ENCODE measurements at places on chromosomes 4 and X.
A peak's percentile ranks its signal among the peaks of the same experiment; 100 is the strongest.

GRCh38 chr4:68077737-68078136, 51.9 kb downstream of the TMPRSS11F start:
- DNase-seq: no peak

DNA sequence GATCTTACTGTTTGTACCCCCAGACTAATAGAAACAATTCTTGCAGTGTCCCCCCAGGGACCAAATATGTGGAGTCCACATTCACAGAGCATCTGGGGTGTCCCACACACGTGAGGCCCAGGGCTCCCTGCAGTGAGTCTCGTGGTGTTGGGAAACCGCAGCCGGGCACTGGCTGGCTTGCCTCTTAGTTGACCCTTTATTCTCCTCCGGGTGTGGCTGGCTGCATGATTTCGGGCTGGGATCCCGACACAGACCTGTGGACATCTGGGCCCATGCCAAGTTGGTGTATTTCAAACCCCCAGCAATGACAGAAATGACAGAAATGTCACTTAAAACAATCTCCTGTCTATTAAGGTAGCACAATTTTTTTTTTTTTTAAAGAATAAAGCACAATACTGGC, 15.6 kb upstream of the CLDN24 start:
- no peak for DNase-seq

DNA sequence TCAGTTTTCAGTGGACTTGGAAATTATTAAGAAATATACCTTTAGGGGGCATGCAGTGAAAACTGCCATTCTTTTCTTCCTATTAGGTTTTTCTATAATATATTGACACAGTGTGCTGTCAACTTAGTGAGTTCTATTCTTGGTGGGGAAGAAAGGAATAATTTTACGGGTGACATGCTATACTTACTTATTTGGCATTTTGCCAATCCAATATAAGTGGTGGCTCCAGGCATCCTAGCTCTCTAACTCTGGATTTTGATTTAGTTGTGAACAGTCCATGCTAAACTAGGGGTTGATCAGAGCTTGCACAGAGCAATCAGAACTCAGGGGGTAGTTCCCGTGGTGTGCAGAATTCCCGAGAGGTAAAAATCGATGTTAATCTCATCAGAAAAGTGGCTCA, 277.7 kb upstream of the FTHL17 start:
- no peak for DNase-seq

DNA sequence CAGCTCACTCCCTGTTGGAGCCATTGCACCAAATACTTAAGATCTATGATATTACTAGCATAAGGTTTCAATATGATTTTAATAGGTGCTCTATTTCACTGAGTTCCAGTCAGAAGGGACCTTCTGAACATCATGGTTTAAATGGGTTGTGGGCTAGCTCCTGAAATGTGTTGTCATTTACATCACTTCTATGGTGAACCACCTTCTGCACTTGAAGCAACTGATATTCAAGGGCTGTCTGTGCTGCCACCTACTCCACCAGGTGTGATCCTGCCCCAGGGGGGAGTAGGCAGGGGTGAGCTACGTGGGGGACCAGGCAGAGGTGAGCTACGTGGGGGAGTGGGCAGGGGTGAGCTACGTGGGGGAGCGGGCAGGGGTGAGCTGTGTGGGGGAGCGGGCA, 35.2 kb downstream of the RNF175 start:
- DNase-seq: no peak

DNA sequence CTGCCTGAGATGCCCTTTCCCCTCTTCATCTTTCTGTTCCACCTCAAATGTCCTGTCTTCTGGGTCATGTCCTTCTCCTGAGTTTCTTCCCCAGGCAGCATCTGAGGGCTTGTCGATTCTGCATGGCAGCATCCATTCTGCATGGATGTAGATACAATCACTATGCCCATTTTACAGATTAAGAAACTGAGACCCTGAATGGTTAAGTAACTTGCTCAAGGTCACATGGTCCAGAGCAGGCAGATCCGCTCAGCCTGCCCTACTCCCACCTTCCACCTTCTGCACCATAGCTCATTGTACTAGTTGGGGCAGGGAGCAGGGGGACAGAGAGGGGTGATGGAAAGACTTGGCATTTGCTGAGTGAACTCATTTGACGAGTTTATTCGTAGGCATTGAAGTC, 32.0 kb downstream of the ZNF185 start:
- DNase-seq: no peak

DNA sequence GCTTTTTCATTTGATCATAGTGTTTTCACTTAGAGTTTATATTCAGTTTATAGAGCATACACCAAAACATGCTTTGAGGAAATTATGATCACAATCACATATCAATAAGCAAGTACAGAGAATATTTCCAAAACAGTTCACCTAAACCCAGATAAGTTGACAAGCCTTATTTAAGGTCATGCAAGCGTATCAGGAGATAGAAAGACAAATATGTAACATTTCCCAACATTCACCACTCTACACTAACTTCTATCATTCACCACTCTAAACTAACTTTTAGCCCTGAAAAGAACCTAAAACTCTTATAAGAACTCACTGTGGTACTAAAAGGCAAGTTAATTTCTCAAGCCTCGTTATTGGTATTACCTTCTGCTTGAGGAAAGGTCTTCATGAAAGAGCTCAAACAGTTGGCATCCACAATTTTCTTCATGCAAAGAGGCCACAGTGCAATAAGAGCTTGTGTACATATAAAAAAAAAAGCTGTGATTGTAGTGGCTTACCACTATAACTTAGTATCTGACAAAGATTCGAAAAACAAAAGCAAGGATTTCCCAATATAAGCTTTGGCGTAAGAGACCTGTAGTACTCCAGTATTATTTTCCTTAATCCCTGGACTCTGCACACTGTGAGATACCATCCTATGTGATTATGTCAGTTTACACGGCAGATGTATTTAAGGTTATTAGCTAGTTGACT, 903.3 kb downstream of the STIM2 start:
- DNase-seq: no peak

GRCh38 chrX:106510713-106511403, 100.9 kb upstream of the RADX start:
- DNase-seq: no peak

- no peak for DNase-seq
Observed at GRCh38 chr4:94375364-94375763, 32.7 kb upstream of the HPGDS start.

DNA sequence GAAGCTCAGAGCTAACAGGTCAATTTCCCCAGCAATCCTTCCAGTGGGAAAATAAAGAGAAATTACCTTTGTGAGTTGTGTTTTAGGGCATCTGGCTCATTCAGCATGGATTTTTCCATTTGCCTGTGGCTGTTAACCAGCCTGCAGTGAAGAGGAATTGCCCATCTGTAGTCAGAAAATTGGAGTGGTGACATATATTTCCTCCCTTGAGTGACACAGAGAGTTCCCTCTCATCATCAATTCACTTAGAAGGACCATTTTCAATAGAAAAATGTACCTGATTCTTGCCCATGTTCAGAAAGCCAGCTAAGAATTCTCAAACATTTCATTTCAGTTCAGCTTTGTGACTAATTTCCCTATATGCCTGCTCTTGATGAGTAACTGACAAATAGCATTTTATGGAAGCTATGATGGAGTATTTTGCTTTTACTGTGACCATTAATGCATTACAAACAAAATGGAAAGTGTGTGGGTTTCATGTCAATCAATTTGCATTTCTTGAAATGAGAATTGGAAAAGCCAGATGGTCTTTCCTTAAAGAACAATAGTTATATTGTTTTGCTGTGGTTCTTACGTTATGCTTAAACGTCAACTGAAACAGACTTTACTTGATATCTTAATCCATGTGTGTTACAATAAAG, 155.8 kb downstream of the NWD2 start:
- no peak for DNase-seq

DNA sequence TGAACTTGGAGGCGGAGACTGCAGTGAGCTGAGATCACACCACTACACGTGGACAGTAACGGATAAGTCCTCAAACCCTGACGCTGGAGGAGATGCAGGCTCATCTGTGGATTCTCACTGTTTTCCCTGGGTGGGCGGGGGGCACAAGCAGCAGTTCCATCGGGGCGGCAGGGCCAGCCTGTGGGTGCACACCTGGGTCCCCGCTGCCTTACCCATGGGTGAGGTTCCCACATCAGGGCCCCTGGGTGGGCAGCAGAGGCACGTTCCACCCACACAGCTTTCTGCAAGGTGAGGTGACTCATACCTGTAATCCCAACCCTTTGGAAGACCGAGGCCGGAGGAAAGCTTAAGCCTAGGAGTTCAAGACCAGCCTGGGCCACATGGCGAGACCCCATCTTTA, 56.6 kb upstream of the MXD4 start:
- DNase-seq: no peak

- DNase-seq: no peak
Observed at GRCh38 chrX:95995583-95995982, 689.1 kb upstream of the DIAPH2 start.

DNA sequence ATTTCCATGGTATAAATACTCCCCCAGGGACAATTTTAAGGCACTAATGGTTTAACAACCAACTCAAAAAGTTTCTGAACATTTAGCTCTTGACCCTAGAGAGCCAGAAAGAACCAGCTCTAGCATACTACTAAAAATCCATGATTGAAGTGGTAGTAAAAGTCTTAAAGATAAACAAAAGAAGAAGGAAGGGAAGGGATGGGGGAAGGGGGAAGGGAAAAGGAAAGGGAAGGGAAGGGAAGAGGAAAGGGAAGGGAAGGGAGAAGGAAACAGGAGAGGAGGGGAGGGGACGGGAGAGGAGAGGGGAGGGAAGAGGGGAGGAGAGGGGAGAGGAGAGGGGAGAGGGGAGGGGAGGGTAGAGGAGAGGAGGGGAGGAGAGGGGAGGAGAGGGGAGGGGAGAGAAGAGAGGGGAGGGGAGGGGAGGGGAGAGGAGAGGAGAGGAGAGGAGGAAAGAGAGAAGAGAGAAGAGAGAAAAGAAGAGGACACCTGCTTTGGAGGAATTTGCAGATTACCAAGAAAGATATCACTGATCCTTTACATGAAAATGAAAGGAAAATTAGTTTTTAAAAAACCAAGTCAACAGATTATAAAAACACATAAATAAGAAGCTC, 26.4 kb upstream of the FAM241A start:
- DNase-seq: no peak

- no peak for DNase-seq
Observed at GRCh38 chrX:140273921-140274320, 230.9 kb downstream of the SOX3 start.

GRCh38 chrX:31606771-31607170, 534.9 kb upstream of the FTHL17 start:
- no peak for DNase-seq

DNA sequence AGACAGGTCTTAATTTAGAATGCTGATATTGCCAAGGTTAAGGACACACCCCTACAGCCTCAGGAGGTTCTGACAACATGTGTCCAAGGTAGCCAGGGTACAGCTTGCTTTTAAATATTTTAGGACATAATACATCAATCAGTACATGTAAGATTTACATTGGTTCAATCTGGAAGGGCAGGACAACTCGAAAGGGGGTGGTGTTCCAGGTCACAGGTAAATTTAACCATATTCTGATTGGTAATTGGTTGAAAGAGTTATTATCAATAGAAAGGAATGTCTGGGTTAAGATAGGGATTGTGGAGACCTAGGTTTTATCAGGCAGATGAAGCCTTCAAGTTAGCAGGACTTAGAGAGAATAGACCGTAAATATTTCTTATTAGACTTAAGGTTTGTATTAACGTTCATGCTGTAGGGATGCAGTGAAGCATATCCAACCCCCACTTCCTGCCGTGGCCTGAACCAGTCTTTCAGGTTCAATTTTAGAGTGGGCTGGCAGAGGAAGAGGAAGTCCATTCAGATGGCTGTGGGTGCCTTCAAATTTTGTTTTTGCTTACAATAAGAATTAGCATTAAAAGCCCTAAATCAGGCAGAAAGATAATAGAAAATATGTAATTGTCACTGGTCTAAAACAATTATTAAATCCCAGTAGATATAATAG, 136.5 kb upstream of the GALNTL6 start:
- no peak for DNase-seq

GRCh38 chr4:25081866-25082471, 51.2 kb upstream of the LGI2 start:
- no peak for DNase-seq

GRCh38 chrX:9069573-9069972, 35.6 kb upstream of the FAM9B start:
- DNase-seq: no peak

DNA sequence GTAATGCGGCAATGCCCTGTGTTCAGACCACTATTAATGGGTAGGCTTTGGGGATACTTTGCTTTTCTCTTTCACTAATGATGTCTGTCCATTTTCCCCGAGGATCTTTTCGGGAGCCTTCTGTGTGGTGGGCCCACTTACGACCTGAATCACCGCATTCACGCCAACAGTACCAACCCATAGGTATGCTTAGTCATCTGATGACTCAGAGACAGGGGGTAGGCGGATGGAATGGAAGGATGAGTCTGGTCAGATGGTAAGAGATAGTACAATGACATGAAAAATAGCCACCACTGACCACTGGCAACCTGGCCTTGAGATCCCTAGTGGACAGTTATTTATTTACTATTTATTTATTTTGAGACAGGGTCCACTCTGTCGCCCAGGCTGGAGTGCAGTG, 76.0 kb upstream of the DHRSX start:
- no peak for DNase-seq

- DNase-seq: no peak
Observed at GRCh38 chr4:139676365-139676764, 10.7 kb downstream of the MGST2 start.

GRCh38 chr4:88283661-88284438, 511 bp downstream of the PPM1K start:
- DNase-seq: peak; percentile 60

DNA sequence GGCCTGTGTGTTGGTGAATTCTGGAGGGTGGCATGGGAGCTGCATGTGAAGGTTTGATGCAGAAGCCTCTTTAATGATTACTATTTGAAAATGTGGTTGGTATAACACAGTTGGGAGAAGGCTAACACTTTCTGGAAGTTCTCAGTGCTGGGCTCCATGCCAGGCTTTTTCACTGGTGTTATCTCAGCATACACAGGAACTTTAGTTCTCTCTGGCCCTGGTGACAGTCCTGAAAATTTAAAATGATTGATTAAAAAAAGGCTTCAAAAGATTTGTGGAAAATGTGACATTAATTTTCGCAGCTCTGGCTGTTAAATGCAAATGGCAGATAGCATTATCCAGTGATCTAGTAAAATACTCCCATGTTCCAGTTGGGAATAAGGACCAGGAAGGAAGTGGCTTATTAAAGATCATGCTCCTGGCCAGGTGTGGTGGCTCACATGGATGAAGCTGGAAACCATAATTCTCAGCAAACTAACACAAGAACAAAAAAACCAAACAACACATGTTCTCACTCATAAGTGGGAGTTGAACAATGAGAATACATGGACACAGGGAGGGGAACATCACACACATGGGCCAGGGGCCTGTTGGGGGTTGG, 36.6 kb downstream of the DIPK2B start:
- no peak for DNase-seq

DNA sequence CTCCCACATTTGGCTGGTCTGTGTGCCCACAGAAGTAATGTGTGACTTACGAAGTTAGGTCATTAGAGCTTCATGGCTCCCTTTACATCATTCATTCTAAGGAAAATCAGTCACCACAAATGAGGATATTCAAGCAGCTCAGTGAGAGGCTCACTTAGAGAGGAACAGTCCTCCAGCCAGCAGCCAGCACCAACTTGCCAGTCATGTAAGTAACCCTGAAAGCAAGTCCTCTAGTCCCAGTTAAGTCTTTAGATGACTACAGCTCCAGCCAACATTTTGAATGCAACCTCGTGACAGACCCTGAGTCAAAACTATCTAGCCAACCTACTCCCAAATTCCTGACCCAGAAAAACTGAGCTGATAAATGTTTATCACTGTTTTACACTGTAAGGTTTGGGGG, 71.3 kb downstream of the LRBA start:
- no peak for DNase-seq

- no peak for DNase-seq
Observed at GRCh38 chrX:98380106-98380505, 1496.4 kb downstream of the RPA4 start.

- DNase-seq: no peak
Observed at GRCh38 chr4:42281324-42282020, 115.8 kb upstream of the SHISA3 start.

Data from stimulated activated naive CD4-positive, alpha-beta T cell treated with Interleukin-2 at 50 U/mL for 16 hours (primary cell).